Stimulated activated CD4-positive, alpha-beta T cell treated with anti-CD3 and anti-CD28 coated beads, Interleukin-15, amount 100 ng/mL, for 48 hours (primary cell): ENCODE measurements at places on chromosomes 6 and 20.
A peak's percentile ranks its signal among the peaks of the same experiment; 100 is the strongest.

- peak; percentile 76 for DNase-seq
Observed at GRCh38 chr6:225121-225721, 67.1 kb upstream of the DUSP22 start.

DNA sequence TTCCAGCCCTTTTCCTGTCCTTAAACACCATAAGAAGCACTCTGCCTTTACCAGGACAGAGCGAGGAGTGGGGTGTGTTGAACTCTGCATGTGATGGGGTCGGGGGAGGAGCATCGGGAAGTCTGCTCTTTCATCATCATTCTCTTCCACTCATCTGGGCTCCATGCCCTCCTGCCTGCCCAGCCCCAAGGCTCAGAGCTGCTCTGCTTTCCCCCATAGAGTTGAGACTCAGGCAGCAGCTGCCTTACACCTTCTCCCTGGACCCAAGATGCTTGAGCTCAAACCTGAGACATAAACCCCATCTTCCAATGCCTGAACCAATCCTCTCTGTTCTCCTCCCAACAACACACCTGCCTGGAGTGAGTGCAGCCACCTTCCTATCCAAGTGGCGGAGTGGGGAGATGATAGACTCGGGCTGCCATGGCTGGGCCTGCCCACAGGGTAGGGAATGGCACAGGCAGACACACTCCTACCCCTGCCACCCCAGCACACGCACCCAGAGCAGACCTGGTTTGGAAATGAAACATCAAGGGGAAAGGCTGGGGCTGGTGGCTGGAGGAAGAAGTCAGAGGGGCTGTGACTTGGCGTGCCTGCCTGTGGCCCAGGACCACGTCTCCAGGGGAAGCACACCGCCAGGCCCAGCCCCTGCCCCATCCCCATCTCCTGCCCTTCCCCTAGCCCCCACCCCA lies 28.4 kb downstream of the TFEB start:
- DNase-seq, result no peak

- DNase-seq, result no peak
Observed at GRCh38 chr20:57795977-57796560, 86.3 kb upstream of the PMEPA1 start.

DNA sequence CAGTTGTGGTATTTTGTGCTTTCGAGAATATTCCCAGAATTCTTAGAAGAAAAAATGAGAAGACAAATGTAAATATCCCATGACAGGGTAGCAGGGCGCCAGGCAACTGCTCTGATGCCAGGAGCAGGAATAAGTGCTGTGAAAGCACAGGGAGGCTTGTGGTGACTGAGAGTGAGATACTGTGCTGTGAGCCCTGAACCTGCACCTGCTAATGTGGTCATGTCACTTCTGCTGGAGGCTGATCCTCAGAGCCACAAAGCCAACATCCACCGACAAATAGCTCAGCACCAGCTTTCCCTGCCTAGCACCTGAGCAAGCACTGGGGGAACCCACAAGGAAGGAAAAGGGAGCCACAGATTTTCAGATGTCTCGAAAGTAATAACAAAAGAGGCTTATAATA lies 368.6 kb upstream of the CDH4 start:
- no peak for DNase-seq

- DNase-seq, result no peak
Observed at GRCh38 chr20:6618051-6618450, 149.4 kb upstream of the BMP2 start.

DNA sequence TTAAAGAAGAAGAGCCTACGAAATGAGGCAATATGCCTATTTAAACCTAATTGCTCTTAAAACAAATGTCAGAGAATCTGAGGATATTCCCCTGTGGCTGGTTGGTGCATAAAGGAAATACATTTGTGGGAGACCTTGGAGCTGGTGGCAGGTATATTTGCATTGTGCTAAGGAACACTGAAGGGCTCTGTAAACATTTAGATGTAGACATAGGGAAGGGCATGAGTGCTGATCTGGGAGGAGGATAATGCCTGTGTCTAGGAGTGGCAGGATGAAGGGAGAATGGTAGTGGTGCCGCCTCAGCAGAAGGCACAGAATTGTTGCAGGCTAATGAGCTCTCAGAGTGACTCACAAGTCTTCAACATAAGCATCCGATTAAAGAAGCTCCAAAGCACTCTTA lies 85.8 kb downstream of the CD164 start:
- DNase-seq, result no peak

DNA sequence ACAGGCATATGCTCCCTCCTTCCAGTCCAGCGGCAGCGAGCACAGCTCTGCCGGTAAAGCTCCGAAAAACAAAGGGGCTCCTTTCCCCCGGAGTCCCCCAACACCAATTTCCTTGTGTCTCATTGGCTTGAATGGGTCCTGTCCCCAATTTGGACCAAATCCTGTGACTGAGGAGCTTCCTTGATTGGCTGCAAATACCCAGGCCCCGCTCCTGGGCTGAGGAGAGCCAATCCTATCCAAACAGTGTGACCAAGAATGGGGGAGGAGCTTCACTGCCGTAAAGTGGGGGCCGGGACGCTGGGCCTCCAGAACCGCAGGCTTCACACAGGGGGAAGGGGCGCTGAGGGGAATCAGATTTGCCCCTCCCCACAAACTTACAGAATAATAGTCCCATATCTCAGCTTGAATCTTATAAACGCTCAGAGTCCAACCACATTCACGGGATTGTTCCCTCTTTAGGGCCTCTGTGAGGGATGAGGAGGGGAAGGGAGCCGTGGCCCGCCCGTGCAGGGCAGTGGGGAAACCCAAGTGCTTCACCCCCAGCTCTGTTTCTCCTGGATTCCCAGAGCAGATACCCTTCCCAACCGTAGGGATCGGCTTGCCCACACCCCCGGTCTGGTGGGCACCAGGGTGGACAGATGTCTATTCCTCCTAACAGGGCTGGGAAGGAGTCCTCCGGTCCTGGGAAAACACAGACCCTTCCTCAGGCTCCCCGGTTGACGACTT lies 141.0 kb upstream of the MLN start:
- no peak for DNase-seq

DNA sequence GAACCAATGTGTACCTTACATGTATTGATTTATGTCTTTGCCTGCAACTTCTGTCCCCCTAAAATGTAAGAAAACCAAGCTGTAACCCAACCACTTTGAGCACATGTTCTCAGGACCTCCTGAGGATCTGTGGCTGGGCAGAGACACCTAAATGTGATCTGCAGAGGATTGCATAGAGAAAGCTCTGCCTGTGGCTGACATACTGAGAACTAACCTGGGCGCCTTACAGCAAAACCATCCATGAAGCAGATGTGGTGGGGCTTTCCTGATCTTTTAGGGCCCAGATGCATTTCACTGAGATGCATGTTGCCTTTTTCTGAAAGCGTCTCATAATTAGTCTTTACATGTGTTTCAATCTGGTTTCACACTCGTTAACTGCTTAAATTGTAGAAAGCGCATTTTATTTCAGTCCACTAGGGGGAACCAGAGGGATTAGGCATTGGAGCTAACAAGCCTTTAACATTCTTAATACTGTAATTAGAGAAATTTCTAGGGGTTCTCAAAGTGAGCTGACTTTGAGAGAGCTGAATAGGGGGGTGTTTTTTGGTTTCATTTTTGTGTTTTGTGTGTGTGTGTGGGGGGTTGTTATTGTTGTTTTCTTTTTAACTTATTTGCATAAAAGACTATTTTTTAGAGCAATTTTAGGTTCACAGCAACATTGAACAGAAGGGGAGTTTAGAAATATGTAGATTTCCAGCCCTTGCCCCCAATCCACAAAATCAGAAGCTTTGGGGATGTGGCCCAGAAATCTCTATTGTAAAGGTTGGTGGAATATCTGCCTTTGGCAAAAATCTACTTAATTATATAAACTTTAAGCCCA lies 50.9 kb upstream of the FAM184A start:
- DNase-seq, result no peak

DNA sequence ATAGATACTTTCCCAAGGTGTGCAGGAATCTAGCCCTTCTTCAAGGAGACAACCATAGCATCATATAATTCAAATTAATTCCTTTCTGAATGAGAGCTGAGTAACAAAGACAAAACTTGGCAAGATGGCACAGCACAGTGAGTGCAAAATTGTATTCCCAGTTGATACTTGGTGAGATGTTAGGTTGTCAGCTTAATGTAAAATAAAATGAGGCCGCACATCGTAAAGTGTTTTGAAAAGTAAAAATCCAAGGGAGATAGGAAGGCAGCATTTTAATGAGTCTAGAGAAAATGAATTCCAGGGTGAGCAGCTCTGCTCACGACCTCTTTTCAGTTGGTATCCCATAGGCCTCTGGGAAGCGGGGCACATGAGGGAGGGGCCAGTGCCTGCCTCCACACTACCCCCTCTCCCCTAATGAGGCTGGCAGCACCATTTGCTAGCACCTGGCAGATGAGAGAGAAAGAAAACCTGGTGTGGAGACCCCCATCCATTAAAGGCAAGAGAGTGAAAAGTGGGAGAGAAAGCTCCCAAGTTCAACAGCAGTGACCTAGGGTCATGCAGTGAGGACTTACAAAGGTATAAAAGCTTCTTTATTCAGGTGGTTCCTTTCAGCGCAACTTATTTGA lies 158.4 kb downstream of the BTBD9 start:
- no peak for DNase-seq

- no peak for DNase-seq
Observed at GRCh38 chr6:140230282-140230681, 855.8 kb upstream of the CITED2 start.

DNA sequence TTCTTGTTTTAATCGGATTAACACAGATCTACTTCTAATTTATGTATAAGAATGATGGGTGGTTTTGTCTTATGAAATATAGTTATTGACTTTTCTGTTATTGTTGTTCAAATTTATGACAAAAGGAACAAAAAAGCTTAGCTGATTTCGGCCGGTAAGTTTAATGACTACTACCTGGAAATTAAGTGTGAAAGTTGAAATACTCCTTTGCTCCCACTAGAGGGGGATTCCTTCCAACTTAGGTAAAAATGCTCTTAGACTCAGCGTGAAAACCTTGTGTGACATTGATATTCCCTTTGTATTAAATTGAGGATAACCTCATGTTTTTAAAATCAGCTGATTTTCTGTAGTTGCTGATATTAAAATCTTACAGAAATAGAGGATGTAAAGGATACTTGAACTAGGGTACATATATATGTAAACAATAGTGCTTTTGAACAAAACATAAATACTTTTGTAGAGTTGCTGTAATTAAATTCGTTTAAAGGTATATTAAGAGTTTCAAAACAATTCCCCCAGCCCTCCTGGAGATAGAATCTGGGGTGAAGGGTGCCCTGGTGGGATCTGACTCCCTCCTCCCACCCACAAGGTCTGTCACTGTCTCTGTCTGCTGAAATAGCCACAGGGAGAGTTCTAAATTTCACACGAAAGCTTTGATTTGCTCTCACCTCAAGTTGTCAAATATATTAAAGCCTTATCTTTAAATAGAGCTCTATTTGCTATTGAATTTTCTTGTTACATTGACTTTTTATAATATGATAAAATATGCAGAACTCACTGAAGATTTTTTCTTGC lies 257.5 kb downstream of the ARID1B start:
- DNase-seq, result no peak

GRCh38 chr6:151307501-151307900 lies 67.7 kb downstream of the AKAP12 start:
- no peak for DNase-seq

DNA sequence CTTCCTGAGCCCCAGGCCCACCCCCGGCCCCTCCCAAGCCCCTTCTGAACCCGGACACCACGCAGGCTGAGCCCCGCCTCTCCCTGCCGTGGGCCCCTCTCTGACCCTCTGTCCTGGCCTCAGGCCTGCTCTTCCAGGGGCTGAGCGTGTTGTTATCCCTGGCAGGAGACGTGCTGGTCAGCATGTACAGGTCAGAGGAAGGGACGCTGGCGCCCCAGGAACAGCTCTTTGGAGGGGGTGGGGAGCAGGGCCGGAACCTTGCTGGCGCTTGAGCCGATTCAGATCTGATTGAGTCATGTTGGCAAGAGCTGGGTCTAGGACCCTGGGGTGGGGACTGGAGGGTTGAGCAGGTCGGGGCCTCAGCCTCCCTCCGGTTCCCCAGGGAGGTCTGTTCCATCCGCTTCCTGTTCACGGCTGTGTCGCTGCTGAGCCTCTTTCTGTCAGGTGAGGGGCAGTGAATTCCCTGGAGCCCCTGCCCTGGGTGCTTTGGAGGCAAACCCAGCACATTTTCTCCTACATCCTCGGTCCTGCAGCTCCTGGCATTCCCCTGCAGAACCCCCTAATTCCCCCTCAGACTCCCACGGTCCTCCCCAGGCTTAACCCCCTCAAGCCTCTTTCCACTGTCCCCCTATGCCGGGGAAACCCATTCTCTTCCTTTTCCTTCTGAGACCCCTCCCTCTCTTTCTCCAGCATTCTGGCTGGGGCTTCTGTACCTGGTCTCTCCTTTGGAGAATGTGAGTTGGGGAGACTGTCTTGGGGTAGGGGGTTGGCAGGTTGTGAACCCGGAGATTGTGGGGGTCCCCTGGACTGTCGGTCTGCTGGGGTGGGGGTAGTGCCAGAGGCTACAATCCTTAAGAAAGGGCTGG lies 2.0 kb downstream of the SPAG4 start:
- peak; percentile 50 for DNase-seq

DNA sequence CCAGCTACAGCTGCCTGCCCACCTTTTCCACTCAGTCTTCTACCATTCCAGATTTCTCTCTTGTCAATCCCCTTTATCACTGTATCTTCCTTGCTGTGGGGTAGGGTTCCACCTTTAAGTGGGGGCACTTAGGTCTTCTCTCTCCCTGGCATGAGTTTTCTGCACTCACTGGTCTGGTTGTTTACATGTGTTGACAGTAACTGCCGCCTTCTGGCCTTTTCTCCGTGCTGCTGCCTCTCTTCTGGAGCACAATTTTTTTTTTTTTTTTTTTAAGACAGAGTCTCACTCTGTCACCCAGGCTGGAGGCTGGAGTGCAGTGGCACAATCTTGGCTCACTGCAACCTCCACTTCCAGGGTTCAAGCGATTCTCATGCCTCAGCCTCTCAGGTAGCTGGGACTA lies 12.0 kb downstream of the RNF114 start:
- no peak for DNase-seq

- DNase-seq, result no peak
Observed at GRCh38 chr6:42041481-42042053, 8.8 kb upstream of the TAF8 start.

DNA sequence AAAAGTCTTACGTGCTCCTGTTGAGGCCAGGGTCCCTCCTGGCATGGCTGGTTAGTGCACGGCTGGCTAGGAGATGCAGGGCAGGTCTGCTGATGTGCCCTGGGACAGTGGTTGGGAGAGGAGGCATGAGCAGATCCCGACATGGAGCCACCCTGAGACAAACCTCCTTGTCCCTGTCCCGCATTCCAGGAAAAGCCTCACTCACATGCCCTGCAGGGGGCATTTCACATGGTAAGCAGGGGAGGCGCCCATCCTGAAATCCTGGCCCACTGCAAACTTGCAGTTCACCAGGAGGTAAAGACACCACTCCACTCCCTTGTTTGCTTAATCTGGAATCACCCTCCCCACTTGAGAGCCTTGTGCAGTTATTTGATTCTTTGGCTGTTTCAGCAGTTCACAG lies 116.7 kb upstream of the SLC24A3 start:
- no peak for DNase-seq

GRCh38 chr6:46923476-46923875 lies 1.7 kb upstream of the ADGRF5 start:
- no peak for DNase-seq

DNA sequence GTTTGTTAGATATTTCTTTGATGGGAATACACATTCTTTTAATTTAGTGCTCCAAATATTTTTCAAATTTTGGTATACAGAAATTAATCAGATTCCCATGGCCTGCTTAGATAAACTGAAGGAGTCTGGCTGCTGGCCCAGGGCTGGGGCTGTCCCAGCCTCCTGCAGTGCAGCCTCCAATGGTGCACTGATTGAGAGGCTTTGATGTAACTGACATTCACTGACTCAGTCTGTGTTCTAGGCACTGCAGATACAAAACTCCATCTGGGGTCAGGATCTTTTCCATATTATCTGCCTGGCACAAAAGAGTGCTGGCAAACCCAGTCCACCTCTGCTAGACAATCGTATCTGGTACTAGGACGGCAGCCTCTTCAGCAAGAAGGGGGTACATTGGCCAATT lies 64.8 kb downstream of the GRIK2 start:
- DNase-seq, result no peak
